ENCODE measurements at places on chromosomes 7 and 10. TPM values are rescaled to one million over a fixed set of nuclear protein-coding genes. Genes with fewer than 3 reads are reported as not detected.

The ELAPOR2 gene
- 11.8 TPM for total RNA-seq

The CUBN gene
- total RNA-seq, result 8.5 TPM

The PHKG1 gene
- total RNA-seq, result 2.9 TPM

The AIMP2 gene
- 10.8 TPM for total RNA-seq

The IRF5 gene
- 7.2 TPM for total RNA-seq

The CPA4 gene
- not detected for total RNA-seq

The MYO1G gene
- 94.2 TPM for total RNA-seq

GRCh38 chr7:82741493-82741892 lies 297.9 kb upstream of the CACNA2D1 start:
- no peak for DNase-seq

GRCh38 chr7:139595806-139596205 lies 72.3 kb downstream of the CLEC2L start:
- no peak for DNase-seq

DNA sequence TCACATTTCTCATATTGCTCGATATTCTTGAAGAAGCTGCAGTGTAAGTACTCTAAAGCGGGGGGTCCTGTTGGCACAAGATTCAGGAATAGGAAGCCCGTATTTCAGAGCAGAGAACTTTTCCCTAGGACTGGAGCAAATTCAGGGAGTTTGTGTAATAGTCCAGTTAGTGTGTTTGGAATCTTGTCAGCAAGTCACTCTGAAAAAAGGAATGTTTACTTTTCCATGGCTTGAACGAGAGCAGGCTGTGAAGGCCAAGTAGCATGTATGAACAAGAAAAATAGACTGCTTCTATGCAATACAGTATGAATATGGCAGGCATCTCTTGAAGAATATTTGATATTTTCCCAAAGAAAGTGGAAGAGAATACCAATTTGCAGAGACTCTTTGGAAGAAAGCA lies 39.8 kb downstream of the CDC123 start:
- DNase-seq, result no peak

DNA sequence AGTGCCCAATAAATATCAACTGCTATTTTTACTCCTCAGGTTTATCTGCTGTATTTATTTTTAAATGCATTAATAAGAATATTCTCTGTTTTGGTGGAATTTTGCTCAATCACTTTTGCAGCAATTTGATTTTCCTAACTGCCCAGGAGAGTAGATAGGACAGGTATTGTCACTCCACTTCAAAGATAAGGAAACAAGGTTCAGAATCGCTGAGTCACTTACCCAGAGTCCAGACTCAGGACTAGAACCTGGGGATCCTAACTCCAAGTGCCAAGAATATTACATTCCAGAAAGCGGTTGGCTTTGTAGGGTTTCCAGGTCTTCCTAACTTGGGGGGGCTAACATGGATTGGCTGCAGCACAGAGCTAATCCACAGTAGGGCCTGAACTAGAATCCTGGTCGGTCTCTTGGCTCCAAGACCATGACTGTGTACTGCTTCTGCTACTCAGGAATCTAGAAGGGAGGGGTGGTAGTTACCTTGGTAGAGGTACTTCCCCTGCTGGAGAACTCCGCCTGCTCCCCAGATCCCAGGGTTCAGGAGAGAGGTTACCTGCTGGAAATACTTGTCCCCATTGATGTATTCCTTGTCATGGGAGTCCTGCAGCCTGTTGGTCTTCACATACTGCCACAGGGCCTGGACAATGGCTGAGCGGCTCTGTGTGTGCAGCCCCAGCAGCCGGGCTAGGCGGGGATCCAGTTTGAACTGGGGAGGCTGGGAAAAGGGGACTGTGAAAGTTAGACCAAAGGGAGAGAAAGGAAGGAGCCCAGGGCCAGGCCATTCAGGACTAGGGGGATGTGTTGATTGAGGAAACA lies 7.3 kb downstream of the SMARCD3 start:
- no peak for DNase-seq

DNA sequence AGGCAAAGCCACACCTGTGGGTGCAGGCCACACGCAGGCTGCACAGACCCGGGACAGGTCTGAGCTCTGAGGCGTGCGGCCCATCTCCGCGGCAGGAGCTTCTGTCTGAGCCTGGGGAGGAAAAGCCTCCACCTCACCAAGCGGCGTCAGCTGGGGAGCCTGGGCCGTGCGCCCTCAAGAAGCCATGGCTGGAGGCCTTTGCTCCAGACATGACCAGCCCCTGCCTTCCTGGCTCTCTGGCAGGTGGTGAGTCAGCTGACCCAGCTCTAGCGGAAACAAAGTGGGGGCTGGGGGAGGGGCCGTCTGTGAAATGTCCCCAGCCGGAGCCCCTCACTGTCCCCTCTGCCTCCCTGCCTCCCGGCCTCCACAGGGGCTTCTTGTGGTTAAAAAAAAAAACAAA lies 12.5 kb downstream of the GPER1 start:
- DNase-seq, result no peak

DNA sequence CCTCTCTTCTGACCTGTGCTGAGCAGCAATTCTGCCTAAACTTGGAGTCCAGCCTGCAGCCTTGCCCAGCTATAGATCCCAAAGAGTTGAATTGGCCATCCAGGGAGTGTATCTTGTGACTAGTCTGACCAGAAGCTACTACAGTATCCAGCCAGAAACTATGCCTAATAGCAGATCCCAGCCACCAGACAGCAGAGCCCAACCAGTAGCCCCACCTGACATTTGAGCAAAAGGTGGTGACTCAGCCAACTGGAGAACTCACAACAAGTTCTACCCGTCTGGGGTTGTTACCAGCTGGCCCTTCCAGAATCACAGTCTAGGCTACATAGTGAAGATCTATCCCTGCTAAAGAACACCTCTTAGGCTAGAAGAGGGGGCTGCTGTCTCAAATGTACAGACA lies 315.0 kb downstream of the CRPPA start:
- no peak for DNase-seq

- DNase-seq, result no peak
Observed at GRCh38 chr10:98270073-98270740, 2.2 kb upstream of the LOXL4 start.

GRCh38 chr10:58570979-58571378 lies 58.3 kb downstream of the BICC1 start:
- DNase-seq, result no peak

DNA sequence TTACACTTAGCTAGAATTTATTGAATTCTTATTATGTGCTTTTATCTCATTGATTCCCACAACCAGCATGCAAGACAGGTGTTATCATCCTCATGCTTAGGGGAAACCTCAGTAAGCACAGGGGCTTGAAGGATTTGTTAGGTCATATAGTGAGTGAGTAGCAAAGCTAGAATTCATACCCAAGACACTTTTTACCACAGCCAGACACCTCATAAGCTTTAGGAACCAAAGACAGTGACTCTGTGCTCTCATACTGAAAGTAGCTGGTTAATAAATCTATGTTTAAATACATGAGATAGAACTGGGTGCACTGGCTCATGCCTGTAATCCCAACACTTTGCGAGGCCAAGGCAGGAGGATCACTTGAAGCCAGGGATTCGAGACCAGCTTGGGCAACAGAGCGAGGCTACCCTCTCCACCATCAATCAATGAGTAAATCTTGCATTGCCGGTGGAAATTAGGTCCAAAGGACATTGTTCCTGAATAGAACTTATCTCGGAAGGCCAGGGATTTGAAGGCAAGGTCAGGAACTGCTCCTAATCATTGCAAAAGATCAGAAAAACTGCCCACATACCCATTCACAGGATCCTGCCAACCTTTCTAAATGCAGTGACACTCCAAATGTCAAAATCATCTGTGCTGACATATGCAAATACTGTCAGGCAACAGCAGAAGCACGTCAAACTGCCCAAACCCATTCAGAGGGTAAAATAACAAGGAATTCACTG lies 523.5 kb downstream of the PARD3 start:
- DNase-seq, result no peak

GRCh38 chr10:112227331-112227987 lies 43.9 kb upstream of the GPAM start:
- no peak for DNase-seq

- no peak for DNase-seq
Observed at GRCh38 chr10:113709221-113709838, 29.6 kb downstream of the CASP7 start.

DNA sequence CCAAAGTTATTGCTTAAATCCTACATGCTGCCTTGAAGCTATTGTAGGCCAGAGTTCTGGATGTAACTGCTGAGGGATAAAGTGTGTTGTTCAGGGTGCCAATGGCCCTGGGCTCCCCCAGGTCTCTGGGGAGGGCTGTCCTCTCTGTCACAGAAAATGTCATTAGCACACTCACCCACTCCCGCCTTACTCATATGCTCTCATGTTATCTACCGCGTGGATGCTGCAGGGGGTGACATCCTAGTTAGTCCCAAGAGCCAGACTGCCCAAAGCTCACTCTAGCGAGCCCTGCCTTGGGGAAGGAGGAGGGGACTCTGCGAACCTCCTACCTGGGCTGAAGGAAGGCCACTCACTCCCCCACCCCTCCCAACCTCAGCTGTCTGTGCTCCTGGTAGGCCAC lies 122.5 kb downstream of the FRMD4A start:
- DNase-seq, result no peak

DNA sequence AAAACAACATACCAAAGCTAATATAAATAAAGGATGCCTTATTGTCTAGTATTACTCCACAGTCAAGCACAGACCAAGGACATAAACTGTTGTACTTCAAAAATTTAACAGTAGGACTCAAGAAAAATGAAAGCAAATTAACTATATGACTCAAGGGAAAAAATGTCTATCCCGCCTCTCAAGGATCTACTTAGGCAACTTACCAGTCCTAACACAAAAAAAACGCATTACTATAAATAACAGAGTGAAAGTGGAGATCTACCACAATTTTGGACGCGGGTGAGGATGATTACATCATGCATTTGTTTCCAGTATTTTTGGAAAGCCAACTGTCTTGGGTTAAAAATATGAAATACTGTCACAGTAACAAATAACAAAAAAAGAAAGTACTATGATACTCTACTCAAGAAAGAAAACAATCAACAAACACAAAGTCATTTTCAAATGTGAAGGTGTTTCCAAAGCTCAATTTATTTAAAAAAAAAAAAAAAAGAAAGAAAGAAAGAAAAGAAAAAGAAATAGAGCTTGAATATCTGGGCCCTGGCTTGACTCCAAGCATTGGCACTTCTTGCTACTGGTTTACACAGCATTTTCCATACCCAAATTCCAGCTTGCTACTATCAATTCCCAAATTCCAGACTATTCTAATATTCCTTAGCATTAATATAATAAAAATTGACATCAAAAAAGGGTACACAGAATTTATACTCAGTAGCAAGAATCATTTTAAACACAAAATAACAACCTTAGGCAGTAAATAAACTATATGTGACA lies 99.4 kb downstream of the RSU1 start:
- DNase-seq, result no peak

DNA sequence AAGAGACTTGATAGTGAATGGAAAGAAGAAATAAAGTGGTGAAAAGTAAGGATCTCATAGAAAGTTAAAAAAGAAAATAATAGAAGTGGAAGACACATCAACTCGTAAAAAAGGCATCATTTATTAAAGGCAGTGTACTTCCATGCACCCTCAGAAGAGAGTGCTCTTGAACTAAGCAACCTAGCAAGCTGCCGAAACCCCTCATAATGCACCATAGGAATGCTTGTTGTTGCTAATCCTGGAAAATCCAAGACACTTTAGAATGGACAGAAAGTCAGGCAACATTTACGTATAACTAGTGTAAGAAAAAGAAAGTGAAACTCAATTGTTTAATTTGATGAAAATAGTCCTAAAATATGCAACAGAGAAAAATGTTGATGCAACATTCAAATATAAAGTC lies 12.8 kb downstream of the TFPI2 start:
- no peak for DNase-seq
